Activated T-helper 2 cell treated with anti-CD3 and anti-CD28 coated beads, Interferon-gamma antibody, Interleukin-2, Interleukin-4, amounts not matched to agents 10 μg/mL and 5 μg/mL and 100 μg/mL, durations not matched to agents 14 hours and 24 hours and 36 hours (primary cell): ENCODE measurements at places on chromosomes 5 and 9. TPM values are rescaled to one million over a fixed set of nuclear protein-coding genes. Genes with fewer than 3 reads are reported as not detected.

Gene FOXI1
- not detected in 2 replicates for total RNA-seq

Gene LCN10
- 1.2 and 1.7 TPM in 2 replicates for total RNA-seq

Gene ABO
- total RNA-seq: 0.14 and 0.30 TPM in 2 replicates

GRCh38 chr9:132214027-132214622 is 52.3 kb downstream of the NTNG2 start:
- DNase-seq: no peak
- H3K4me1 ChIP-seq: no peaks in the 10 kb centered on the region
- no peak overlapping the region for H3K4me3 ChIP-seq
- H3K36me3 ChIP-seq: no peaks in the 10 kb centered on the region

GRCh38 chr5:206406-206805 is 11.5 kb downstream of the CCDC127 start:
- no peak overlapping the region for H3K4me3 ChIP-seq
- peaks cover 13% of the 10 kb centered on the region for H3K4me1 ChIP-seq
- H3K36me3 ChIP-seq: peaks cover 21% of the 10 kb centered on the region
- no peak overlapping the region for H3K27ac ChIP-seq
- no peaks in the 10 kb centered on the region for H3K27me3 ChIP-seq

- peaks cover 57% of the 10 kb centered on the region for H3K36me3 ChIP-seq
- peaks cover 13% of the 10 kb centered on the region for H3K4me1 ChIP-seq
- DNase-seq: no peak
- H3K4me3 ChIP-seq: peak overlapping the region; percentile 43
Observed at GRCh38 chr5:146173597-146173996, 8.9 kb downstream of the LARS1 start.
